ENCODE measurements at places on chromosomes 12 and 14.

- no peak for DNase-seq
These were observed 14.6 kb downstream of the HEATR5A start for GRCh38 chr14:31405599-31406232.

- DNase-seq = no peak
These were observed 11.7 kb downstream of the SSH1 start for GRCh38 chr12:108845696-108846095.

GRCh38 chr14:32005628-32006027 lies 71.5 kb upstream of the ARHGAP5 start:
- no peak for DNase-seq

- DNase-seq = no peak
These were observed 149.8 kb downstream of the GPHN start for GRCh38 chr14:66657780-66658179.

DNA sequence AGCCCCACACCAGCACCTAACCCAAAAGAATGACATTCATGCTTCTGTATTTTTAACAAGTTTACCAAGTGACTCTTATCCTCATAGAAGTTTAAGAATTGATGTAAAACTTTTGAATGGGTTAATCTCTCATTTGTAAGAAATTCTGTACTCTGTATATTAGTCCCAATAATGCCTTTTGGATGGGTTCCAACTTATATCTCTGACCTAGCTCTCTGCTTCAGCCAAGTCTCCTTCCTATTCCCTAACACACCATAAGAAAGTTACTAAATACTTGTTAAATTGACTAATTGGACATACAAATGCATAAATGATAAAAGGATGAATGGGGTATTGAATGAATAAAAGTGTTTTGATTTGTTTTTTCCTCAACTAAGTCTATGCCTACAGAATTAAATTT lies 557.3 kb downstream of the TMTC2 start:
- DNase-seq = no peak

GRCh38 chr14:96176811-96177211 lies 27.8 kb upstream of the BDKRB2 start:
- no peak for DNase-seq

DNA sequence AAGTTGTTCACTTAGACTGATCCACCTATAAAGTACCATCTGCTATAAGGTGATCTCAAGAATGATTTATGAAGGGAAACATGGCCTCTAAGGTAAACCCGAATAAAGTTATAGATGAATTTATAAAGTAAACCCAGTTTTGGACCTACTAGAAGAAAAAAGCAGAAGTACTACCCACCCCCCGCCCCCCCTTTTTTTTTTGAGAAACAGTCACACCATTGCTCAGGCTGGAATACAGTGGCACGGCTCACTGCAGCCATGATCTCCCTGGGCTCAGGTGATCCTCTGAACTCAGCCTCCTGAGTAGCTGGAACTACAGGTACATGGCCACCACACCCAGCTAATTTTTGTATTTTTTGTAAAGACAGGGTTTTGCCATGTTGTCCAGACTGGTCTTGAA lies 3.9 kb downstream of the ENTPD5 start:
- no peak for DNase-seq

GRCh38 chr12:46556105-46556559 lies 183.6 kb upstream of the SLC38A2 start:
- DNase-seq = no peak

- DNase-seq = no peak
These were observed 904 bp upstream of the MAP4K5 start for GRCh38 chr14:50533241-50533705.

- DNase-seq = no peak
These were observed 569.2 kb downstream of the VRK1 start for GRCh38 chr14:97366400-97366799.

GRCh38 chr14:93987815-93988476 lies 9.2 kb upstream of the CCDC197 start:
- DNase-seq = no peak

Data from brain pericyte (primary cell).